Fibroblast of lung (primary cell): ENCODE measurements at places on chromosomes 13 and 19. TPM values are rescaled to one million over a fixed set of nuclear protein-coding genes. Genes with fewer than 3 reads are reported as not detected.

Gene KASH5
- polyA plus RNA-seq = not detected in 2 replicates

- DNase-seq = peak; percentile 84
These were observed 23.8 kb downstream of the TEX101 start for GRCh38 chr19:43438291-43439031.

Gene SIGLEC9
- not detected in 2 replicates for polyA plus RNA-seq

GRCh38 chr13:51249770-51250741 lies 27.9 kb downstream of the FAM124A start:
- DNase-seq = no peak

Gene ZNF30
- polyA plus RNA-seq = 2.0 and 2.7 TPM in 2 replicates

DNA sequence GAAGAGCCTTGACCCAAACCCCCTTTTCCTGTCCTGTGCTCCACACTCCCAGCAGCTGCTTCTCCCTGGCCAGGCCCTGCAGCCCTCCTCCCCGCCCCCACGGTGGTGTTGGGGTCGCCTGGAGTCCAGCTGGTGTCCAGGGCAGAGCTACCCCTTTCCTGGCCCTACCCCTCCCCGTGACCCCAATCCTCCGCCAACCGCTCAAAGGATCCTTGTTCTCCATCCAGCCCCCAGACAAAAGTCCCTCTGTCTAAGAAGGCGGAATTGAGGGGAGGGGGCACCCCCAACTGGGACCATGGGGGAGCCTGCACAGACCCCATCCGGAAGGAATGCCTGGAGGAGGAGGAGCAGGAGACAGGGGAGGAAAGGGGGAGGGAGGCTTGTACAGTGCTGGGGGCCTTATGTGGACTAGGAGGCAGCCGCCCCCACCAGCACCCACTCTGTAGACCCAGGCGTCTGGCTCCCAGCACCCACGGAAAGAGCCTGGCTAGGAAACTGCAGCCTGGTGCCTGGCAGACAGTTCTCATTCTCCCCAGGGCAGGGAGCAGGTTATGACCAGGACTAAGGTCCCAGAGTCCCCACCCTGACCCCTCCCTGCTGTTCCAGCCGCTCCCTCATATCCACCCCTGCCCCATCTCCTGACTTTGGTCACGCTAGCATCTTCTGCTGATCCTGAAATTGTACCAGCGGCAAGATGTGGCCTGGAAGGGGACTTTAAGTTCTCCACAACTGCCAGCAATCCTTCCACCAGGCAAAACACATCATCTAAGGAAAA lies at the start of gene FXYD3:
FXYD3 (plus strand) TSS at position 647 of the 775 bp plus-strand sequence. CDS start 3,554 bp downstream, outside the sequence.
- no peak for DNase-seq

DNA sequence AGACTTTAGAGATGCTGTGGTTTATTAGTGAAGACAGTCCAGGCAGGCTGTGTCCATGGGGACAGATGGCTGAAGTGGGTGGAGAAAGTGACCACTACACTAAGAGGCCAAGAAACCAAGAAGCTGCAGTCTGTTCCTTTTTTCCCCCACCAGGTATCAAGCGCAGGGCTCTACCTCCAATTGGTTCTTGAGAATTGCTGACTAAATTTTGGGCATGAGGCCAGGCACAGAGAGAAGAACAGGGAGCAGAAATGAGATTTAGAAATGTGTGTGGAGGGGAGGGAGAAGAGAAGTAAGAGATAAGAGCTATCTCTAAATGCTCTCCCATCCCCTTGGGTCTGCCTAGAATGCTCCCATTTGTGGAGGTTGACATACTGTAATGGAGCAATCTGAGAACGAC lies 12.3 kb upstream of the CYSLTR2 start:
- no peak for DNase-seq

Gene KRI1
- 9.4 and 12.6 TPM in 2 replicates for polyA plus RNA-seq

Gene EBI3
- 0.05 and 0.14 TPM in 2 replicates for polyA plus RNA-seq

Gene TEX26
- 0.12 and 0.22 TPM in 2 replicates for polyA plus RNA-seq

GRCh38 chr19:4094291-4094690 lies 27.6 kb upstream of the ZBTB7A start:
- DNase-seq = no peak

Gene CRX
- polyA plus RNA-seq = not detected in 2 replicates

- DNase-seq = no peak
These were observed 605.8 kb downstream of the PCDH9 start for GRCh38 chr13:66624302-66624701.

Gene ZNF333
- polyA plus RNA-seq = 7.2 and 10.0 TPM in 2 replicates

- DNase-seq = no peak
These were observed 70.5 kb downstream of the IRS2 start for GRCh38 chr13:109715902-109716301.

- peak; percentile 17 for DNase-seq
These were observed 42.0 kb downstream of the LNX2 start for GRCh38 chr13:27578121-27579030.

Gene FCGBP
- 0.01 and 0.02 TPM in 2 replicates for polyA plus RNA-seq

DNA sequence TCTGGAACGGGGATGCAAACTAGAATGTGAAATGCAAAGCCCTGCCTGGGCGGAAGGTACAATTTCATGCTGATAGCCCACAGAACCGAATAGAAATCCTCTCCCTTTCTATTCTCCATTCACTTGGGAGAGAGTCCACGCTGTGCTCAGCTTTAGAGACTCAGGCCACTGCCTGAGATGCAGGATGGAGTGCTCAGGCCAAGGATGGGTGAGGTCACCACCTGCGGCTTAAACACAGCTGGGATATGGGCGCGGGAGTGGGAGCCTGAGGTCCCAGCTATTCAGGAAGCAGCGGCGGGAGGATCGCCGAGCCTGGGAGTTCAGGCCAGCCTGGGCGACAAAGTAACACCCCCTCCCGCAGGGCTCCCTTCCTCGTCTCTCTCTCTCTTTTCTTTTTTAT lies 446 bp upstream of the ZNF83 start:
- no peak for DNase-seq

GRCh38 chr19:10431943-10432735 lies 11.8 kb downstream of the PDE4A start:
- peak; percentile 41 for DNase-seq

DNA sequence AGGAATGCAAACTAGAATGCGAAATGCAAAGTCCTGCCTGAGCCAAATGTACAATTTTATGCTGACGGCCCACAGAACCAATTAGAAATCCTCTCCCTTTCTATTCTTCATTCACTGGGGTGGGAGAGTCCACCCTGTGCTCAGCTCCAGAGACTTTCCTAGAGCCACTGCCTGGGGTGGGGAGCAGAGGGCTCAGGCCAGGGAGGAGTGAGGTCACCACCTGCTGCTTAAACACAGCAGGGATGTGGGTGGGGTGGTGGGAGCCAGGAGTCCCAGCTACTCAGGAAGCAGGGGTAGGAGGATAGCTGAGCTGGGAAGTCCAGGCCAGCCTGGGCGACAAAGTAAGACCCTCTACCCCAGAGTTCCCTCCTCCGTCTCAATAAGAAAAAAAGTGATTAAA lies 26.9 kb upstream of the ZNF83 start:
- DNase-seq = no peak

Gene CRLF1
- polyA plus RNA-seq = 2.2 and 2.8 TPM in 2 replicates

DNA sequence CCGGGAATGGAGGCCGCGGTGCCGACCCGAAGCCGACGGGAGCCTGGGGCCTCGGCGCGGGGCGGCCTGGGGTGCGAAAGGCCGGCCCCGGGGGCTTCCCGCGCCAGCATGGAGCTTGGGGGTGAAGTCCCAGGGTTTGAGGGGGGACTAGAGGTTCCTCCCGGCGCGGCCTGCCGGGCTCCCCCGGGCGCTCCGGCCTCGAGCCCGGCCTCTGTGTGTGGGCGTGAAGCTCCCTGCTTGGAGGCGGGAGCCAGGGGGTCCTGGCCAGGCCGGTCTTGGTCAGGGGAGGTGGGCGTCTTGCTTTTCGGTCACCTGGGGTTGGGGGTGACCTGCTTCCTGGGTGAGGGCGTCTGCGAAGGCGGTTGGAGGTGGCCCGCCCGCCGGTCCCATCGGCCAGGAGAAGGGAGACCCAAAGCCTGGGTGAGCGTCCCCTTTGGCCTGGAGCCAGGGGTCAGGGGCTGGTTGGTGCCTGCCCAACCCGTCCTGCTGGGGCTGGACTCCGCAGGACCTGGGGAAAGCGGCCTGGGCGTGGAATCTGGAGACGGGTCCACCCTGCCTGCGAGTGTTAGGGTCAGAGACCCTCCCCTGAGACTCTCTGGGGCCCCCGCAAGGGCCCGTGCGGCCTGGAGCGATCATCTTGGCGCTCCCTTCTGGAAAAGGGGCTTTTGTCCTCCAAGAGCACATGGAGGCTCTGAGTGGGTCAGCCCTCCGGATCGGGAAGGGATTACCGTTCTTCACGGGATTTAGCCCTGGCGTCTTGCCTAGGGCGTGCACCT lies 535 bp downstream of the BSG start:
- peak; percentile 45 for DNase-seq

GRCh38 chr19:15584541-15585115 lies 30.4 kb upstream of the CYP4F8 start:
- DNase-seq = peak; percentile 48

GRCh38 chr19:3826163-3826562 lies 40.0 kb upstream of the MATK start:
- no peak for DNase-seq
